ENCODE measurements at places on chromosomes 1 and 21.

DNA sequence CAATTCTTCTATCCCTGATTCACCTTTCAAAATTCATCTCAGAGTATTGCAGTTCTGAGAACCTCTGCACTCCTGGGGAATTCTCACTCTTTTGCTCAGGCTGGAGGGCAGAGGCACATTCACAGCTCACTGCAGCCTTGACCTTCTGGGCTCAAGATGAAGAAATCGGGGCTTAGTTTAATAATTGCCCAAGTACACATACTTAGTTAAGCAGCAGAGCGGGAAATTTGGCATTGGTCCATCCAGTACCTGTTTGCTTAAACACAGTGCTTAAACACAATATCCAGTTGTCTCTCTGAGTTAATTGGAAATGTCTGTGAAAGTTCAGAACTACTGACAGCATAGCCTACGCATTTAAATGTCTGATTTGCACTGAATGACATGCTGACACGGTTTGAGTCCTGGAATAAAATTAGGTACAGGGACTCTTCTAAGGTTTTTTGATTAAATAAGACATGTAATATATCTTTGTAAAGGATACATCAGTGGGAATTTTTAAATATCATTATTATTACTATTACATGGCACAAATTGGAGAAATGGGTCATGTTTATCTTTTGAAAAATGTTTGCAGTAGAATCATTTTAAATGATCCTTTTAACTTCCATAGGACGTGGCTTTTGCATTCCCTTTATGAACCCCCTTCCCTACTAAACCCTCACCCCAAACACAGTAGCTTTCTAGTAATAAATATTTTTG lies 337.4 kb downstream of the SRGAP2C start:
- DNase-seq, result no peak

GRCh38 chr1:30635391-30635975 lies 87.9 kb downstream of the MATN1 start:
- no peak for DNase-seq

- DNase-seq, result no peak
Measured at GRCh38 chr1:209840611-209841010, 12.8 kb downstream of the UTP25 start.

GRCh38 chr1:94301186-94301585 lies 63.8 kb upstream of the ARHGAP29 start:
- DNase-seq, result no peak

GRCh38 chr1:35656148-35656862 lies 15.0 kb upstream of the PSMB2 start:
- no peak for DNase-seq

GRCh38 chr1:67682659-67683197 lies 2.3 kb upstream of the GADD45A start:
- DNase-seq, result peak; percentile 77

DNA sequence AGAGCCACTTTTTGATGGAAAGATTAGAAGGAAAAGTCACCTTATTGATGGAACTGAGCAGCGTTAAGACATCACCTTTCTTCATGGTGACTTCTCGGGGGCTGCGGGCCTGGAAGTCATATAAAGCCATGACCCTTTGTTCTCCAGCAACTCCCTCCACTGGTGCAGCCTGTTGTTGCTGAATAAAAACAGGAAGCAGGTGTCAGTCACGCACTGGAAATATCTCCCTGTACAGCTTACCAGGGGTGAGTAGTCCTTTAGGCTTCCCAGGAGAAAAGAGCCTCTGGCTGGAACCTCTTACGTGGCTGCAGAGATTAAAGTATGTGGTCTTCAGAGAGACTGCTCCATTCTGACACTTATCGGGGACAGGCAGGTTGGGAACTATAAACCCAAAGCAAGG lies 31.9 kb downstream of the SPTA1 start:
- DNase-seq, result no peak

- no peak for DNase-seq
Measured at GRCh38 chr1:19443326-19443725, 42.0 kb downstream of the CAPZB start.

- no peak for DNase-seq
Measured at GRCh38 chr1:114009393-114009792, 30.1 kb downstream of the OLFML3 start.

- no peak for DNase-seq
Measured at GRCh38 chr1:234309598-234310459, 63.4 kb upstream of the COA6 start.

GRCh38 chr1:178294654-178295053 lies 200.8 kb downstream of the RASAL2 start:
- no peak for DNase-seq

DNA sequence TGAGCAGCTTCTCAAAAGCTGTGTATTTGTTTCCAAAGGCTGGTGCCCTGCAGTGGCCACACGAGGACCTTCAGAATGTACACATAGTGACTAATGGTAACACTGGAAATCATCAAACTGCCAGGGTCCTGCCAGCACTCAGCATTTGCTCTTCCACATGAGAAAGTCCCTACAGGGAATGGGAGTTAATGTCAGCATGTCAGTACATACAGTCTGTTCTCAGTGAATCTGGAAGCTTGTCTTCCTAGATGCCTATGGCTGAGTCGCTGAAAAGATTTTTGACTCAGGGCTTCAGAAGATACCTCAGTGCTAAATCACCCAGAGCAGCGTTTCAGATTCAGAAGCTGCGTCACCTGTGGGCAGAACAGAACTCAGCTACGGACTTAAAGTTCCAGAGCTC lies 108.2 kb downstream of the CDC7 start:
- no peak for DNase-seq

GRCh38 chr1:23624440-23624839 lies 65.1 kb upstream of the ID3 start:
- no peak for DNase-seq

DNA sequence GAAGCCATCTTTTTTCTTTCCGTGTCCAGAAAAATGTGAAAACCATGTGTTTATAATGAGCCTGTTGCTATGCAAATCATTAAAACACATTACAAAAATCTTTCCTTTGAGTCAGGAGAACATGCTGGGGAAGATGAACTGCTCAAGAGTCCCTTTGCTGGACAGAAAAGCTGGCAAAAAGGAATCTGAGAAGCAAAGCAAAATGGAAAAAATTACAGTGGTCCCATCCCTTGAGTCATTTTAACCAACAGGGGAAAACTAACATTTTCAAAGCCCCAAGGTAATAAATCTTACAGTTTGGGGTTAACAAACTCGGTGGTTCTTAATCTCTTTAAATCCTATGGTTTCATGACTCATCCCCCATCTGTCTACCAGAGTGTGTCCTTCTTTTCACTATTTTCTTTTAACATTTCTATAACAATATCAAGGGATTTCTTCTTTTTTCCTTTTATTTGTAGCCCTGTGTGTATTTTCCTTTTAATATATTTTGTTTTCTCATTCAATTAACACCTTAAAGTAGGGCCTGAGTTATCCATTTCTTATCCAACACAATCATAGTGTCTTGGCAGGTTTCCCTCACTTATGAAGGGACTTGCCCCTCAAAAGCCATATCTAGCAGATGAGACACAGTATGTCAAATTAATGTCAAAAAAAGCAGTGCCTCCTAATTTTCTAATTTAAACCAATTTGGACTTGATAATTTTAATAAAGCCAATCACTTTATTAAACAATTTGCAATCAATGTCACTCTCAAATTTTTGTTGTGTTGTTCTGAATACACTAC lies 105.4 kb downstream of the PTPN14 start:
- peak; percentile 54 for DNase-seq

- no peak for DNase-seq
Measured at GRCh38 chr1:58430421-58431275, 115.9 kb downstream of the OMA1 start.

DNA sequence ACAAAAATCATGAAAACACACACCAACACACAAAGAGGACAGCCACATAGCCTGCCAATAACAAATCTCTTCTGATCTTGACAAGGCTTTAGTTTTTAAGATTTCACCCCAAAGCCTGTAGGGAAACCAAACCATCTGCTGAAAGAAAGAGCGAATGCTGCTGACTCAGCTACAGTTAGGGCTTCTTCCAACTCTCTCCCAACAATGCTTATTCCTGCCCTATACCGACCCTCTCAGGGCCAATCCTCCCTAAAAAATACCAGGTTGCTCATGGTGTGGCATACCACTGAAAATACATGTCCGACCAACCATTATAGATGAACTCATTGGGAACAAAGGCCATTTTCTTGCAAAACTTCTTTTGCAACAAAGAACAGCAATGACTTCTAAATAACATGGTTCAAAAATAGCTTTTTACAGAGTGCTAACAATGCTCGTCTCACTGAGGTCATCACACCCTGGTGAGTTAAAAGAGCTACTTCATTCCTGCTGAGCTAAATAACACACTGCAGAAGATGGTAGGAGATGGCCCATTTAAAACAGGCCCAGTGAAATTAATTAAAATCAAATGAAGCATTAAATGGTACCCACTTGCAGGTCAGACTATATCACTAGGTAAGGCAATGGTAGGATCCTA lies 86.1 kb downstream of the KIAA0319L start:
- DNase-seq, result no peak

- DNase-seq, result no peak
Measured at GRCh38 chr1:170213596-170213995, 67.8 kb downstream of the NTMT2 start.

GRCh38 chr21:14688412-14688811 lies 142.3 kb upstream of the SAMSN1 start:
- no peak for DNase-seq

- no peak for DNase-seq
Measured at GRCh38 chr1:93692026-93692425, 10.4 kb upstream of the BCAR3 start.

DNA sequence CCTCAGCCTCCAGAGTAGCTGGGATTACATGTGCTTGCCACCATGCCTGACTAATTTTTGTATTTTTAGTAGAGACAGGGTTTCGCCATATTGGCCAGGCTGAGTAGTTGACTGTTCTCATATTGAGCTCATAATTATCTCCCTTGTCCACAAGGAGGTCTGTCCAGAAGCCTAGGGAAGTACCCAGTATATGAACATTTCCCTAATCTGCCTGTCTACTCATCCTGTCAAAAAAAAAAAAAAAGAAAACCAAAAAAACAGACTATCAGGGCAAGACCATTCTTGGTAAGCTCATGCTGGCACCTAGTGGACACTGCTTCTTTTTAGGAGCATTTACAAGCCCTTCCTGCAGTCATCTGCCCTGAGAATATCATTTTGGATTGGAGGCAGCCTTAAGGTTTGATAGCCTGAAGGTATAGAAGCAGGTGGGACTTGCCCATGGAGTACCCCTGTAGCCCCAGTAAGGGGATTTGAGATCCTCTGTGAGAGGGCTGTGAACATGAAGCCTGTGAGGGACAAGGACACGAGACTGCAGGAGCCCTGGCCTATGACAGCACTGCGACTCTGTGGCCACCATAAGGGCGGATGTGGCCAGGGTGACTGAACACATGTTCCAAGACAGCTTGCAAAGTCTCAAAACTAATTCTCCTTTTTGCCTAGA lies 10.8 kb upstream of the DUSP12 start:
- DNase-seq, result peak; percentile 24

GRCh38 chr1:176617881-176618280 lies 154.9 kb downstream of the PAPPA2 start:
- no peak for DNase-seq

DNA sequence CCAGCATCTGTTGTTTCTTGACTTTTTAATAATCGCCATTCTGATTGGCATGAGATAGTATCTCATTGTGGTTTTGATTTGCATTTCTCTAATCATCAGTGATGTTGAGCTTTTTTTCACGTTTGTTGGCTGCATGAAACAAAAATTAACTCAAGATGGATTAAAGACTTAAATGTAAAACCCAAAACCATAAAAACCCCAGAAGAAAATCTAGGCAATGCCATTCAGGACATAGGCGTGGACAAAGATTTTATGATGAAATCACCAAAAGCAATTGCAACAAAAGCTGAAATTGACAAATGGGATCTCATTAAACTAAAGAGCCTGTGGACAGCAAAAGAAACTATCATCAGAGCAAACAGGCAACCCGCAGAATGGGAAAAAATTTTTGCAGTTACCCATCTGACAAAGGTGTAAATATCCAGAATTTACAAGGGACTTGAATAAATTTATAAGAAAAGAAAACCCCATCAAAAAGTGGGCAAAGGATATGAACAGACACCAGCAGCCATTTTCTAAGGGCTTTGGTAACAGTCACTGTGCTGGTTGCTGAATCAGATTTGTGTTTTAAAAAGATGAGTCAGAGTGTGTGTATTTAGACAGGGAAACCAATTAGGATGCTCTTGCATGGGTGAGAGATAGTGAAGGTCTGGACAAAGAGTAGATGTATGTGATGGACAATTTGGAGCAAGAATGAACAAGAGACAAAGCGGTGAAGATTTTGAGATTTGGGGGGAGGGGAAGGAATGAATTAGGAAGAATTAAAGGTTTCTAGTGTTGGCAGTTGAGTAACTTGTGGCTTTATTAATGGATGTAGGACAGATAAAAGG lies 110.7 kb downstream of the RYR2 start:
- no peak for DNase-seq

- no peak for DNase-seq
Measured at GRCh38 chr21:44279354-44280260, 6.1 kb upstream of the AIRE start.

- DNase-seq, result no peak
Measured at GRCh38 chr1:1989102-1989542, 14.5 kb downstream of the CFAP74 start.

- no peak for DNase-seq
Measured at GRCh38 chr21:36540700-36541099, 60.8 kb upstream of the CLDN14 start.

GRCh38 chr1:226603022-226603857 lies 54.7 kb downstream of the STUM start:
- DNase-seq, result no peak

GRCh38 chr1:18100491-18101063 lies 7.0 kb upstream of the IGSF21 start:
- no peak for DNase-seq

DNA sequence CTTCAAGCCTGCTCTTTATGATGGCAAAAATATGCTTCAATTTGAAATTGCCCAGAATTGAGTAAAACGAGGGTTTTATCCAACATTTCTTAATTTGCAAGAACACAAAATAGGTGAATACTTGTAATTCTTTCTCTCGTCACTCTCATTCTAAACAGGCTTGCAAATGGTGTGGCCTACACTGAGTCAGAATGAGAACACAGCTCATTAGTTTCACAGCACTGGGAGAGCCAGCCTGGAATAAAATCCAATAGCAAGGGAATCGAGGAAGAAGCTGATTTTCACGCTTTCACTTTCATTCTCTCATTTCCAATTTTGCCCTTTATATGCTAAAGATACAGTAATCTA lies 537.5 kb downstream of the LTN1 start:
- DNase-seq, result no peak

DNA sequence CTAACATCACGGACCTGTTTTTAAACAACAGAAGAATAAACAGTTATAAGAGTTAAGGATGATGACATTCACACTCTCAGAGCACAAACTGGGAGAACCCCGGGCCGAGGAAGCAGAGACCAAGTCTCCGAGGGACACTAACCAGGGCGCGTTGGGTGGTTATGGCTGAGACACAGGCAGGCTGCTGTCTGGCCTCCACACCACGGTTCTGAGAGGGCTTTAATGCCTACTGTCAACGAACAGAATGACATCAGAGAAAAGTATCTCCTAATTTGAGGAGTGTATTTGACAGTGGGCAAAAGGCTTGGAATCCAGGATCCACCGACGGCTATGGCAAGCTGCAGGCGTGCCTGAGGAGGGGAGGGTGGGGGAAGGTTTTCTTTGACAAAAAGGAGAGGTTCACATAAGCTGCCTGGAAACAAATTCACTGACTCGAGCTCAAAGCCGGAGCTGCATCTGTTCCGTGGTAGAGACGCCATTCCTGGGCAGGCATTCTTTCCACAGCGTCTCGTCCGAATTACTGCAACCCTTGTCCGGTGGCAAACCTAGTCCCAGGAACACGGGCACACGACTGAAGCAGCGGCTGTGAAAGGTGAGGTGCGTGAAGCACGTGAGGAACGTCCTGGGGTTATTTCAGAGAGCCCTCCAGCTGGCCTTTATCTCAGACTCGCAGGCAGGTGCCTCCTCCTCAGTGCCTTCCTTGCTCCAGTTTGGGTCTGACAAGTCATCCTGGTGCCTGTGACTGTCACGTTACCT lies 9.4 kb downstream of the POFUT2 start:
- DNase-seq, result no peak
